Right hindlimb (tissue), 1 donor: ENCODE measurements at places on chromosomes 7 and 10.
A peak's percentile ranks its signal among the peaks of the same experiment; 100 is the strongest.

GRCh38 chr10:51700228-51700817, 928 bp upstream of the CSTF2T start:
- DNase-seq: peak; percentile 46

DNA sequence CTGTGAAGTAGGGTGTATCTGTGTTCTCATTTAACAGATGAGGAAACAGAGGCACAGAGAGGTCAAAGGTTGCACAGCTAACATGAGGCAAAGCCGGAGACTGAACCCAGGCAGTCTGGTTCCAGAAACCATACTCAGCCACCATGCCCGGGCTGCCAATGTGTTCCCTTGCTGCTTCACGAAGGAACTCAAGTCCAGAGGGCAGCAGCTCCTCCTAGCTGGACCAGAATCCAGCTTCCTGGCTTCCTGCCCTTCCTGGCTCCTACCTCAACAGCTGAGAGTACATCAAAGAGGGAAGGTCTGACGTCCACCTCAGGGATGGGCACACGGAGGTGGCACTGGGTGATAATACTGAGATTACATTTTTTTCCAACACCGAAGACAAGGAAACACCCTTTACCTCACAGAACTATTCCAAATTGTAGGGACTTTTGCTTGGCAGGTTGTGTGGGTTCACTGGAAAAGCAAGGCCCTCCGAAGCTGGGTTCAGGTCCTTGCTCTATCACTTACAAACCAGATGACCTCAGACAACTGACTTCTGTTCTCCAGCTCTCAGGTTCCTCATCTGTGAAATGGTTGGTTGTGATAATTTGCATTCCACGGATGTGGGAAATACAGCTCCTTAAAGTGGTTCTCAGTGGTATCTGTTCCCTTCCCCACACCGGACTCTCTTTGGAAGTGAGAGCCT, 154.1 kb upstream of the ZMIZ1 start:
- DNase-seq: no peak

DNA sequence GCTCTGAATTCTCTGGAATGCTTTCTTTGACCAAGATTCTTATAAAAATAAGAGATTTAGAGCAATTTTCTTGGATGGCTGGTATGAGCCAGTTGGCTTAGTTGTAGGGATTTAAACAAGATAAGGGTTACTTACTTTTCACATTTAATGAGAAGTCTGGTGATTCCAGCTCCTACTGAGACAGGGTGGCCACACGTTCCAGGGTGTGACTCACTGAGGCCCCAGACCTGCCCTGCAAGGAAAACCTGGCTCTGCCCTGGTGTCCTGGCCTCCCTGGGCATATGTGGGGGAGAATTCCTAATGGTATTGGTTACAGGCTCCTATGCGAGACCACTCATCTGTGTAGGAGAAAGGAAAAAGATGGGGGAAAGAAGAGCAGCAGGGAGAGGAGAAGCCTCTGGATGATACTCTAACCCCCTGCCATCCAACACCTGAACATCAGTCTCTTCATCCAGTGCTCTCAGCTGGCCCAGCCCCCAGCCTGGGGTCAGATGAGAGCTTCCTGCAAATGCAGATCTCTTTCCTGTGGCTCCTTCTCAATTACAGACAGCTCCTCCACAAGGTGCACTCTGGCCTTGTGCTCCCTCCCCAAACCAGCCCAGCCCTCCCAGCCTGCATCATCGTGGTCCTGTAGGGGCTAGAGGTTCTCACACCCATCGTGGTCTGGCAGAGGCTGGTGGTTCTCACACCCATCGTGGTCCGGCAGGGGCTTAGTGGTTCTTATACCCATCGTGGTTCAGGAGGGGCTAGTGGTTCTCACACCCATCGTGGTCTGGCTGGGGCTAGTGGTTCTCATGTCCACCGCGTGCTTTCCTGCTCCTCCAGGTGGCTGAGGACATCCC, 139.9 kb downstream of the EGFR start:
- no peak for DNase-seq

GRCh38 chr7:151740081-151740851, 136.6 kb downstream of the PRKAG2 start:
- no peak for DNase-seq
